Activated CD8-positive, alpha-beta T cell treated with anti-CD3 and anti-CD28 coated beads, Interleukin-2, amount 10 ng/mL, durations not matched to agents 7 days and 5 days (primary cell): ENCODE measurements at places on chromosomes 3 and 15. TPM values are rescaled to one million over a fixed set of nuclear protein-coding genes. Genes with fewer than 3 reads are reported as not detected.

The CRBN gene
- 56.7 TPM for total RNA-seq

DNA sequence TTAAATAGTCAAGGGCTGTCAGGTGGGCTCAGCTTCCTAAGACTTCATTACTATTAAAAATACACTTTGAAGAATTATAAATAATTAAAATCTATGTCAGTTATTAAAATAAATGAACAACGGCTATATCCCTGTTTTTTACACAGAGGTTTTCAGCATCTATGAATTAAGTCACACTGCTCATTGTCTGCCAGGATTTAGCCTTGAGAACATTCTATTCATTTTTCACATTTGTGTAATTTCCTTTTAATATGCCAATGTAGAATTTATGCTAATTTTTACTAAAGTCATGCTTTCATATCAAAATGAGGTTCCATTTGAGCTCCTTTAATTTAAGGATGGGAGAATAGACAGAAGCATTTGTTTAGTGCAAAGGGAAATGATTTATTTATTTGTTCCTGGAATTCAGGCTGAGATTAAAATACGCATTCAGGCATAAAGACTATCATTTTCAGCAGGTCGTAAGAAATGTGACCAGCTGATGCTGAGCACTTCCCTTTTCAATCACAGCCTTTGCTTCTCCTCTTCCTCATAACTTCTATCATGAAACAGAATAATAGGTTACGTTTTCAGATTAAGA is 345.1 kb downstream of the MFSD1 start:
- no peak for DNase-seq
- no peaks in the 10 kb centered on the region for H3K36me3 ChIP-seq
- no peaks in the 10 kb centered on the region for H3K4me1 ChIP-seq

The SERINC4 gene
- total RNA-seq, result 0.21 TPM

GRCh38 chr3:38018296-38019266 is 10.9 kb downstream of the PLCD1 start:
- no peaks in the 10 kb centered on the region for H3K27me3 ChIP-seq
- H3K27ac ChIP-seq, result no peak overlapping the region
- peaks cover 22% of the 10 kb centered on the region for H3K36me3 ChIP-seq

DNA sequence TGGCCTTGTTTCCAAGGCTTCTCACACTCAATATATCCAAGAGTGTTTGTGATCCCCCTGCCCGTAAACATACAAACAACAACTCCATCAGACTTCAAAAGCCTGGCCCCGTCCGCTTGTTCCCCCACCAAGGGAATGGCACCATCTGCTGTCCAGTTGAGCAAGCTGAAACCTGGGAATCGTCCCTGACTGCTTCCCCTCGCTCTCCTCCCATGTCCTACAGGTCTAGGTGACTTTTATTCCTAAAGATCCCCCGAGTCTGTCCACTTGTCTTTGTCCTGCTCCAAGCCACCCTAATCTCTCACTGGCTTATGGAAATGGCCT is 27.9 kb upstream of the FAM174B start:
- H3K4me1 ChIP-seq, result no peaks in the 10 kb centered on the region
- H3K36me3 ChIP-seq, result no peaks in the 10 kb centered on the region
- no peak overlapping the region for H3K27ac ChIP-seq
- no peak overlapping the region for H3K4me3 ChIP-seq

The CDHR4 gene
- total RNA-seq, result not detected

GRCh38 chr3:69791919-69792399 is 52.7 kb downstream of the MITF start:
- H3K4me3 ChIP-seq, result no peak overlapping the region
- no peaks in the 10 kb centered on the region for H3K4me1 ChIP-seq
- no peaks in the 10 kb centered on the region for H3K36me3 ChIP-seq
- no peak for DNase-seq

The SLC28A2 gene
- total RNA-seq, result not detected

DNA sequence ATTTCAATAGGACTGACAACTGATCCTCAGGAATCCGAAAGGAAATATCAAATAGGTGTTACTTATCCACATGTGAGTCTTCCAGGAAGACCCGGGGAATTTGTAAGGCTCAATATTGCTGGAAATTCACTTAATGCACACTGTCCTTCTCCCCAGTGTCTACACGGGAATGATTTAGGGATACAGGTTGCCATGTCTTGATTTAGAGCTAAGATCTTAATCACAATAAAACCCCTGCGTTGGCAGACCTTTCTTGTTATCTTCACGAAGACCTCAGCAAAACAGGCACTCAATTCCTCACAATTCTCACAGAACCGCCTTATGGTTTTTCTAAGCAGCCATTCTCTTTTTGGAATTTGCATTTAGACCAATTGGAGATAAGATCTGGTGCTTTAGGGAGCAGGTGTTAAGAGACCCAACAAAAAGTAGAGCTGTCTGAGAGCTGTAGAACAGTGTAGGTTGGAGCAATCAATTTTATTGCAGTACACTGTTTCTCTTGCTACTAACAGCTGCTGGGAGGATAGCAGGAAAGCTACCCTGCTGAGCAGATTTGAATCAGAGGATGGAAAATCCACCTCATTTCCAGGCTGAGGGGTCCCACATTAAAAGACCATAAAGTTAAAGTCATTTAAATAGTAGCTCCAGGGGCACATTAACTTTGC is 925.7 kb downstream of the EPHA3 start:
- H3K36me3 ChIP-seq, result no peaks in the 10 kb centered on the region
- no peaks in the 10 kb centered on the region for H3K4me1 ChIP-seq
- no peak overlapping the region for H3K4me3 ChIP-seq
- no peak overlapping the region for H3K27ac ChIP-seq
- DNase-seq, result no peak

- no peaks in the 10 kb centered on the region for H3K4me1 ChIP-seq
- no peak overlapping the region for H3K27ac ChIP-seq
- no peak overlapping the region for H3K4me3 ChIP-seq
Measured at GRCh38 chr15:64037966-64038365, 8.3 kb downstream of the DAPK2 start.

DNA sequence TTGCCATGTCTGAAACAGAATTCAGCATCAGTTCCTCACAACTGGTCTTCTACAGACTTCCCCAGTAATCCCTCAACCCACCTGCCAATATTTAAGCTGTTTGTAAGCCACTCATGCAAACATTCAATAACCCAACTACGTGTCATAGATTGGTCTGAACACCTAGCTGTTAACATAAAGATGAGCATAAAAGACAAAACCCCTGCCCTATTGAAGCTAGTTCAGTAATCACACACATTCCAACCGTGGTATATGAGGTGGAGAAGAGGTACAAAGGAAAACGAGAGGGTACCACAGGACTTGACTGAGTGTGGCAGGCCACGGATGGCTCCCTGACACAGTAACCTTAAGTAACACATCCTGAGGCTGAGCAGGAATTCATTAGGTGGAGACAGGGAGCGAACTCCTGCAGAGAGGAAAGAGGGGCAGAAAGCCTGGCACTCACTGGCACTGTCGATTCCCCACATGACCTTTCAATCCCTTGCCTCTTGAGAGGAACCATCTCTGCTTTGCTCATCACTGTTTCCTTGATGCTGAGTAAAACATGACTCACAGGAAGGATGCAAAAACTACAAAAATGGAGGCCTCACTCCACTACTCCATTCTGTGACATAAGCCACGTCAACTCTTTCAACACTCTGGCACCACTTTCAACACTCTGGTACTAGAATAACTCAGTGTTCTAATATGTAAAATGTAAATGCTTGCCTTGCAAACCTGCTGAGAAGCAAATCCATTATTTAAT is 31.3 kb downstream of the RPN1 start:
- H3K4me3 ChIP-seq, result peak overlapping the region; percentile 85
- no peaks in the 10 kb centered on the region for H3K27me3 ChIP-seq
- peak overlapping the region; percentile 88 for H3K27ac ChIP-seq

GRCh38 chr3:110413807-110414748 is 657.5 kb upstream of the NECTIN3 start:
- no peaks in the 10 kb centered on the region for H3K27me3 ChIP-seq
- H3K4me1 ChIP-seq, result no peaks in the 10 kb centered on the region
- no peak overlapping the region for H3K4me3 ChIP-seq
- no peak overlapping the region for H3K27ac ChIP-seq
- DNase-seq, result no peak

The BHLHE40 gene
- total RNA-seq, result 219 TPM

DNA sequence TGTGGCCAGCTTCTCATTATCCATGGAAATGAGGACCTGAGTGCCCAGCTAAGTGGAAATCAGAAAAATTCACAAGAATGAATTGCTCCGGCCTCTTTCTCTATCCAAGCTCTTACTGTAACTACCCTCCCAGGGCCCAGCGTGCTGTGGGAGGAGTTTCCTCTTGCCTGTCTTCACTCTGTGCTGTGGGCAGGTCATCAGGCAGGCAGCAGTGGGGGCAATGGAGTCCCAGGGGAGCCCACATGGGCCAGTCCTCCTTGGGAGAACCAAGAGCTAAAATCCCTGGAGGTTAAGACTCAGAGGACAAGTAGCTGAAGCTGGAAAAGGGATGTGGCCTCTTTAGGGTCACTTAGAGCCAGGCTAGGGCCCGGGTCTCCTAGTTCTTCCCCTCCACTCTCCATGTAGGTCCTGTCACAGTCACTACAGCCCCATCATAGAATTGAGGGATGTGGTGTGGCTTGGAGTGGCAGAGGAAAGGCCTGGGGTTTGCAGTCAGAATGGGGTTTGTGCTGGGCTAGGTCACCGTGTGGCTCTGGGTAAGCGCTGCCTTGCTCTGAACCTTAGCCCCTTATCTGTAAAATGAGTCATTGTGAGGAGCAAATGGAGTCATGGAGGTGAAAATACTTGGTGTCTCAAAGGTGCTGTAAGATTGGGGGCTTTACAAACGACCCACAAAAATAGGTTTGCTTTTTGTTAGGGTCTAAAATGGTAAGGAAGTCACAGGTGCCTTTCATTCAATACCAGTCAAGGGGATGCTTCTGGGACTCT is 3.7 kb downstream of the GASK1A start:
- no peak for DNase-seq
- H3K27ac ChIP-seq, result no peak overlapping the region
- H3K27me3 ChIP-seq, result peaks cover 42% of the 10 kb centered on the region
- no peaks in the 10 kb centered on the region for H3K36me3 ChIP-seq
- no peak overlapping the region for H3K4me3 ChIP-seq
- peaks cover 8% of the 10 kb centered on the region for H3K4me1 ChIP-seq

DNA sequence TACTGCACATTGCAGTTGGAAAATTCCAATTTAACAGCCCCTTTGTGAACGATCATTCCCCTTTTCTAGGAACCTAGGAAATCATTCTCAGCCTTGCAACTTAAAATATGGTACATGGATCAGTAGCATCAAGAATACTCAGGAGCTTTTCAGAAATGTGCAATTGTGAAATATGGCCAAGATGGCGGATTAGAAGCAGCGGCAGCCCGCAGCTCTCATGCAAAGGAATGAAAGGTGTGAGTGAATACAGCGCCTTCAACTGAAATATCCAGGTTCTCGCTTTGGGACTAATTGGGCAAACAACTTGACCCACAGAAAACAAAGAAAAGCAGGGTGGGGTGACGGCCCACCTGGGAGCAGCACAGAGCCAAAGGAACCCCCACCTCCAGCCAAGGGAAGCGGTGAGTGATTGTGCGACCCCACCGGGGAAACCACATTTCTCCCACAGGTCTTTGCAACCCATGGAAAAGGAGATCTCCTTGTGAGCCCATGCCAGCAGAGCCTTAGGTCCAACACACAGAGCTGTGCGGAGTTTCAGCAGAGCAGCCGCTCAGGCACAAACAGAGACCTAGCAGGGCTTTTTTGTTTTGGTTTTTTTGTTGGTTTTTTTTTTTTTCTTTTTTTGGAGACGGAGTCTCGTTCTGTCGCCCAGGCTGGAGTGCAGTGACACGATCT is 7.6 kb upstream of the AVEN start:
- peaks cover 6% of the 10 kb centered on the region for H3K27me3 ChIP-seq
- no peak overlapping the region for H3K27ac ChIP-seq
- no peak overlapping the region for H3K4me3 ChIP-seq
- DNase-seq, result no peak

- H3K27me3 ChIP-seq, result no peaks in the 10 kb centered on the region
- H3K36me3 ChIP-seq, result no peaks in the 10 kb centered on the region
- H3K4me3 ChIP-seq, result no peak overlapping the region
- H3K4me1 ChIP-seq, result peaks cover 2% of the 10 kb centered on the region
Measured at GRCh38 chr3:41598402-41599126, 363.3 kb downstream of the ULK4 start.

The SCN11A gene
- total RNA-seq, result not detected

The MKRN3 gene
- total RNA-seq, result 1.5 TPM

- H3K4me1 ChIP-seq, result no peaks in the 10 kb centered on the region
- H3K4me3 ChIP-seq, result no peak overlapping the region
- no peak for DNase-seq
- H3K27me3 ChIP-seq, result no peaks in the 10 kb centered on the region
Measured at GRCh38 chr3:100173961-100174360, 59.7 kb upstream of the FILIP1L start.

The P2RY13 gene
- not detected for total RNA-seq

DNA sequence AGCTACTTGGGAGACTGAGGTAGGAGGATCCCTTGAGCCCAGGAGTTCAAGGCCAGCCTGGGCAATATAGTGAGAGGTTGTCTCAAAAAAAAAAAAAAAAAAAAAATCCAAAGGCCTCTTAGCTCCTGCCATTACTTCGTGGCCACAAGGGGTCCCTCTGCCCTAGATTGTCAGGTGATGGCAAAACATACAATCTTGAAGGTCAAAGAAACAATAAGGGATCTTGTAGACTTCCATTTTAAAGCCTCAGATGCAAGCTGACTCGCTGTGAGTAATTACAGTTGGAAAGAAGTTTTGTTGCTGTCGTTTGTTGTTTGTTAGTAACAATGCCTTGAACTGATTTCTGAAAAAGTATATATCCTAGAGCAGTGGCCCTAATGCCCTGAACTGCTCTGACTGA is 55.9 kb upstream of the PLCL2 start:
- H3K4me1 ChIP-seq, result peaks cover 12% of the 10 kb centered on the region
- H3K36me3 ChIP-seq, result no peaks in the 10 kb centered on the region
- no peaks in the 10 kb centered on the region for H3K27me3 ChIP-seq

- H3K27ac ChIP-seq, result no peak overlapping the region
- peaks cover 17% of the 10 kb centered on the region for H3K4me1 ChIP-seq
- H3K27me3 ChIP-seq, result peaks cover 13% of the 10 kb centered on the region
- H3K4me3 ChIP-seq, result no peak overlapping the region
- peaks cover 8% of the 10 kb centered on the region for H3K36me3 ChIP-seq
- no peak for DNase-seq
Measured at GRCh38 chr3:121981473-121981872, 40.6 kb downstream of the ILDR1 start.

DNA sequence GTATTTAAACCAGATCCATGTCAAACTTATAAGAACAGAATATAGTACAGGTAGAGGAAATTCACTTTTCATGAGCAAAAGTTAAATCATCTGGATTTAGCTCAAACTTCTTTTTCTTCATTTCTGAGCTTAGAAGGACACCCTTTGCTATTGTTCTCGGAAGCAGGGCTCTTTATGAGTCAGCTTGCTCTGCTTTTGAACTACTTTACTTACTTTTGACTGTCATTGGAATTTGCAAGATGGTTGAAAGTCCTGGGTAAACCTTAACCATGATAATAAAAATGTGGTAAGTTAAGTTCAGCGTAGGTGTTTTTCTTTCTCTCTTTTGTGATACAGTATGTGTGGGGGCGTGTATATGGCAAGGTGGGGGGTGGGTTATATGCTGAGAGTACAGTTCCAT is 312.7 kb upstream of the DPH6 start:
- no peaks in the 10 kb centered on the region for H3K36me3 ChIP-seq
- H3K4me1 ChIP-seq, result no peaks in the 10 kb centered on the region
- H3K27ac ChIP-seq, result no peak overlapping the region
- no peaks in the 10 kb centered on the region for H3K27me3 ChIP-seq
- no peak for DNase-seq

- H3K4me3 ChIP-seq, result no peak overlapping the region
- H3K27ac ChIP-seq, result no peak overlapping the region
- no peak for DNase-seq
- no peaks in the 10 kb centered on the region for H3K36me3 ChIP-seq
- H3K4me1 ChIP-seq, result no peaks in the 10 kb centered on the region
Measured at GRCh38 chr3:157051055-157051454, 108.9 kb downstream of the CCNL1 start.
